ENCODE measurements at places on chromosomes 7 and 10.

- no peak for DNase-seq
Observed at GRCh38 chr7:122068046-122068445, 76.0 kb downstream of the AASS start.

DNA sequence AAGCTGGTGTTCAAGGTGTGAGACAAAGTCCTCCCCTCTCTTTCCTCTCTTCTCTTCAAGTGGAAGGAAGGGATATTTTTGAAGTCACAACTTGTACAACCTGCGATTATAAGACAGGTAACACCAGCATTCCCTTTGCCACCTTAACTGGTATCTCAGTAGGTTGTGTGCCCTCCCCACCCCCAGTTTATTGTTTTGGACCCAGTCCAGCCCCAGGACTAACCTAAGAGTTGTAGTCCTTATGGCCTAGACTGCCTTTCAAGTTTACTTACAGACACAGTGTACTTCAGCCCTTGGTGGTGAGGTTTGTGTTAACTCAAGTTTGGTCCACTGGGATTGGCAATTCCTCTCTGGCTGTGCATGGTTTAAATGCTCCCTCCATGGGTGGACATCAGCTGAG, 26.8 kb upstream of the CYP2C8 start:
- no peak for DNase-seq

DNA sequence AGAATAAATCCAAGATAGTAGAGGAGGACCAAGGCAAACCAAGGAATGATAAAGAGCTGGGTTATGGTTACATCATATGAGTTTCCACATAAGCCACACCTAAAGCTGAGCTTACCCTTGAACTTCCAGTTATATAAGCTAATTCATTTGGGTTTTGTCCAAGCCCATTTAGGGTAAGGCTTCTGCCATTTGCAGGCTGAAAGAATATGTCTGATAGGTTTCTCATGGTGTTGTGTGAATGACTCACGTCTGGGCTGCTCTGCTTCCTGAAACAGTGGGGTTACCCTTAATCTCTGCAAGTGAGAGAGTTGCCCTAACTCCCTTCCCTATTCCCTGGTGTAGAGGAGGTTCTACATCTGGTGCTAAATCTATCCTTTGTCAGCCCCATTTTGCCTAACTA, 60.8 kb downstream of the PTTG1IP2 start:
- no peak for DNase-seq

DNA sequence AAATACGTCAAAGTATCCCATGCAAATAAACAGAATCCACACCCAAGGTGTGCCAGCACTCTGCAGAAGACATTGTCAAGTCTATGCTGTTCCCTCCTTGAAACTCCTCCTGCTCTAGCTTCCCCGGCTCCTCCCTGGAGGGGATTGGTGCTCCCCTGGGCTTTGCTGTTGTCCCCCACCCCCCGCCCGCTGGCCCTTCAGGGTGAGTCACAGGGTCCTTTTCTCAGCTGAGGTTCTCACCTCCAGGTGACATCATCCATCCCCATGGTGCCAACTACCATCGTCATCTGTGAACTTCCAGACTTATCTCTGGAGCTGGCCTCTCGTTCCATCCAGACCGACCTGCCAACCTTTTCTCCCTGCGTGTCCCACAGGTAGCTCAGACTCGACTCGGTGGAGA, 77.0 kb downstream of the ITIH5 start:
- DNase-seq = no peak

DNA sequence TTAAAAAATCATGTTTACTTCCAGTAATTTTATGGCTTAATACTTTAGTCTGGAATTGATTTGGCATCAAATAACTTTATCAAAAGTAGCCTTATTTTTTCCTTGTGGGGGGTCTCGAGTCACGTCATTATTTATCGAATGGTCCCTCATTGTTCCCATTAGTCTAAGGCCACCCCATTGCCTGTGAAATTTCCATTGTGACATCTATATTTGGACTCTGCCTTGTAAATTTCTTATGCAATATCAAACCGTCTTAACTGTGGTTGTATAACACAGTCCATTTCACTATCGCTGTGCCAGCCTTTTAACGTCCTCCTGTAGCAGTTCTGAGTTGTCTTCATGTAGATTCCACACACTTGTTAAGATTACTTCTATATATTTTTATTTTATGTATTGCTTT, 103.9 kb upstream of the RET start:
- DNase-seq = no peak

DNA sequence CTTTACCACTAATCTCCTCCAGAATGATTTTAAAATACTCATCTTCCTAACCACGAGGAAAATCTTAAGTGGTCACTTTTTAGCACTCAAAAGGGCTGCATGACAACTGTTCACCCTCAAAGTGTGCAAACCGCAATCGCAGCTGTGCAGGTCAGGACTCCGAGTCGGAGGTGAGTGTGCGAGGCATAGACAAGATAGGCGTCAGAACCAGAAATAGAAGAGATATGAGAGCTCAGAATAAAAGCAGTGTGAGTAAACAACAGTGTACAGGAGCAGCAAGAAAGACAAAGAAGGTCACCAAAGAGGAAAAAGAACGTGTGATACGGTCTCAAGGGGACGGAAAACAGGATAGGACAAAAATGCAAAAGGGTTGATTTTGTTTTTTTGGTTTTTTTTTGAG, 17.5 kb upstream of the ENO4 start:
- no peak for DNase-seq

Data from femur (tissue), 1 donor.